ENCODE measurements at places on chromosomes 11 and 22.
A peak's percentile ranks its signal among the peaks of the same experiment; 100 is the strongest.

GRCh38 chr22:49349181-49349835 is 478.4 kb downstream of the BRD1 start:
- H3K36me3 ChIP-seq = no peaks in the 10 kb centered on the region
- no peak for DNase-seq
- no peak overlapping the region for H3K4me3 ChIP-seq
- H3K27ac ChIP-seq = no peak overlapping the region

DNA sequence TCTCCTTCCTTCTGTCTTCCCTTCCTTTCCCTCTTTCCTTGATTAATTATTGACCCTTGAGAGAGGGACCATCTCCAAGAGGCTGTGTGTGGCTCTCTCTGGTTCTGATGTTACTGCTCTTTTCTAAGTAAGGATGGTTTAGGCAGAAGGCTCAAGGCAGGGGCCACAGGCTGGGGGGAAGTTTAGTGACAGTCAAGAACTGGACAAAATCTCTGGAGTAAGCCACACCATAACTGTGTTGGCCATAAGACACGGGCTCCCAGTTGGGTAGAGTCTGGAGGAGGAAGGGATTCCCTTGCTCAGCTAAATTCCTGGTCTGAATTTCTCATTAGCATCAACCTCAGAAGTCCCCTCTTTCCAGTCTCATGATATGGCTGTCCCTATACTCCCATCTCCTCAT is 74.7 kb downstream of the BUD13 start:
- DNase-seq = no peak
- no peaks in the 10 kb centered on the region for H3K27me3 ChIP-seq
- H3K27ac ChIP-seq = no peak overlapping the region
- peaks cover 2% of the 10 kb centered on the region for H3K4me1 ChIP-seq
- H3K36me3 ChIP-seq = no peaks in the 10 kb centered on the region

GRCh38 chr11:46808799-46809431 is 37.2 kb downstream of the CKAP5 start:
- H3K36me3 ChIP-seq = peaks cover 10% of the 10 kb centered on the region
- no peaks in the 10 kb centered on the region for H3K27me3 ChIP-seq
- no peak overlapping the region for H3K4me3 ChIP-seq
- DNase-seq = no peak
- no peak overlapping the region for H3K27ac ChIP-seq

DNA sequence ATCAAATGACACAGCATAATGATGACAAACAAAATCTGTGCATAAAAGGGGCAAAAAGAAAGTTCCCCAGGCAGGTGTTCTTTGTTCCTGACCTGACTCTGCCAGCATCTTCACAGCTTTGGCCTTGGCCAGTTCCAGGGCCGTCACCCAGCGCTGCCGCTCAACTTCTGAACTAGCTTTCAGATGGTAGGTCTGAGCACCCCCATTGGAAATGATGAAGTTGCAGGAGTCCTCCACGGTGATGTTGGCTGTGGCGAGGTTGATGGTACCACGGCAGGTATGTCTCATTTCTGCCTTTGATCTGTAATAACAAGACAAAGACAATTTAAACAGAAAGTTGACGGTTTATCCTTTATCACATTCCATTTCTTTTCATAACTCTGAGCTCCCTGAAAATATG is 5.3 kb downstream of the OSBP start:
- H3K4me3 ChIP-seq = no peak overlapping the region
- H3K36me3 ChIP-seq = peaks cover 10% of the 10 kb centered on the region
- no peaks in the 10 kb centered on the region for H3K27me3 ChIP-seq
- H3K4me1 ChIP-seq = peaks cover 4% of the 10 kb centered on the region
- no peak for DNase-seq

GRCh38 chr22:24357547-24357946 is 69.9 kb upstream of the ADORA2A start:
- no peaks in the 10 kb centered on the region for H3K27me3 ChIP-seq
- H3K4me3 ChIP-seq = no peak overlapping the region
- peak overlapping the region; percentile 27 for H3K27ac ChIP-seq

DNA sequence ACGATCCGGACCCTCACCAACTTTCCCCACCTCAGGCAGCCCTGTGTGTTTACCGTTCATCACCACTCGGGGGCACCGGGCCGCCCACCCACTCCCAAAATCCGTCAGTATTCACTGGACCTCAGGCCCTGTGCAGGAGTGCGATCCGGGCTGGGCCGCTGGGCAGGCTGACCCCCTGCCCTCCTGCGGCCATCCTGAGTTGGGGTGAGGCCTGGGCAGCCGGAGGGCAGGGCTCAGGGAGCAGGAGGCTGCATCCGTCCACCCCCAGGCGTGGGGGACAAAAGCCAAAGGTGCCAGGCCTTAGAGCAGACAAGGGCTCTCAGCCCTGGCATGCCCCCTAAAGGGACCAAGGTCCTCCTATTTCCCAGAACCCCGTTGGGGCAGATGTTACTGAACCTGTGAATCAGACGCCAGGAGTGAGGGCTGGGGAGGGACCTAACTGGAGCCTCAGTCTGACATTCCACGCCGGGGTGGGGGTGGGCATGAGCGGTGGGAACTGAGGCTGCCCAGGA is 16.8 kb upstream of the TMEM191C start:
- no peak overlapping the region for H3K4me3 ChIP-seq
- peaks cover 53% of the 10 kb centered on the region for H3K36me3 ChIP-seq
- no peaks in the 10 kb centered on the region for H3K27me3 ChIP-seq
- DNase-seq = no peak
- H3K4me1 ChIP-seq = no peaks in the 10 kb centered on the region
- H3K27ac ChIP-seq = no peak overlapping the region

DNA sequence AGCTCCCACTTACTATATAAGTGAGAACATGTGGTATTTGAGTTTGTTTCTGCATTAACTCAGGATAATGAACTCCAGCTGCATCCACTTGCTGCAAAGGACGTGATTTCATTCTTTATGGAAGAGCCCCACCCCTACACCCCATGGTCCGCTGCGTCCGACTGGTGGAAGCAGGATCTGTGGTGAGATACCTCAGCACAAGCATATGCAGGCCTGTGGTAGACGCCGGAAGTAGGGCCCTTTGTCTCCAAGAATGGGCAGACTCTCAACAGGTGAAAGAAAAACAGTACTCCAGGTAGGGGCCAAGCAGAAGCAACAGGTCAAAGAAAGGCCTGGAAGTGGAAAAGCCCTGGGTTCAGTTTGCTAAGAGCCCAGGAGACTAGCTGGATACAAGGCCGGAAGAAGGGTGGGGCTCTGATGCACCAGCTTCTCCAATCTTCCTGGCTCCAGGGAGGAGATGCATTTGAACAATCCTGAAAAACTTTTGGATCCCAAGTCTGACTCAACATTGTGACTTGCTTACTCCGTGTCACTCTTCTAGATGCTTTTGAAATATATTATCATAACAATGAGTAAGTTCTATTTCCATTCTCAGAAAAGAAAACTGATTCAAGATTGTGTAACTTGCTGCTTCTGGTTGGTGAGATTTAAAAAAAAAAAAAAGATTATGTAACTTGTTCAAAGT is 30.4 kb downstream of the NEAT1 start:
- H3K27me3 ChIP-seq = no peaks in the 10 kb centered on the region
- H3K36me3 ChIP-seq = no peaks in the 10 kb centered on the region
- DNase-seq = no peak
- H3K4me3 ChIP-seq = no peak overlapping the region
- no peak overlapping the region for H3K27ac ChIP-seq

Measured in trophoblast cell (in vitro differentiated cells and primary cell).